GM13977 (cell line): ENCODE measurements at places on chromosomes 16 and 17.

DNA sequence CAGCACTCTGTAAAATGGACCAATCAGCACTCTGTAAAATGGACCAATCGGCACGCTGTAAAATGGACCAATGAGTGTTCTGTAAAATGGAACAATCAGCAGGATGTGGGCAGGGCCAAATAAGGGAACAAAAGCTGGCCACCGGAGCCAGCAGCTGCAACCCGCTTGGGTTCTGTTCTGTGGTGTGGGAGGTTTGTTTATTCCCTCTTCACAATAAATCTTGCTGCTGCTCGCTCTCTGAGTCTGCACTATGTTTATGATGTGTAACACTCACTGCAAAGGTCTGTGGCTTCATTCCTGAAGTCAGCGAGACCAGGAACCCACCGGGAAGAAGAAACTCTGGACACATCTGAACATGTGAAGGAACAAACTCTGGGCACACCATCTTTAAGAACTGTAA lies 20.5 kb downstream of the TMEM100 start:
- no peak for DNase-seq

DNA sequence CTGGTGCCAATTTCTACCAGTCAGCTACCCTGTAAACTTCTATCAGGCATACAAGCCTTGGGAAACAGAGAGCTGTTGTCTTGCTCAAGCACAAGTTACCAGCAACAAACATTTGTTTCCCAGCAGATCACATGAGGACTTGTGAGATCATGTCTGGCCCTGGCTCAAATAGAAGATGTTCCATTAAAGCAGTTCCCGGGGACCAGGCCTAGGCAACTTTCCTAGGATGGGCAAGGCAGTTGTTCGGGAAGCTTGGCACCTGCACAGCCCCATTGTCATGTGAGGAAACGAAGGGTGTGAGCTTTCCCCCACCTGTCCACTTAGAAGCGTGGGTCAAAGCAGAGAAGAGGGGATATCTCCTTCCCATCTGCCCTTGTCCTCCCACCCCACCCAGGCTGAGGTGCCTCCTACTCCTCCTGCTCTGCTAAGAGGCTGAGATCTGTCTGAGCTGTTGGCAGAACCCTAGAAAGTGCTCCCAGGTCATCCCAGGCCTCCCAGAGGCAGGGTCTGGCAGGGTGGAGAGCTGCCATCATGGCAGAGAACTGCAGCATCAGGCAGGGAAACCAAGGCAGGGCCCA lies 11.2 kb upstream of the SLC47A2 start:
- DNase-seq, result no peak

DNA sequence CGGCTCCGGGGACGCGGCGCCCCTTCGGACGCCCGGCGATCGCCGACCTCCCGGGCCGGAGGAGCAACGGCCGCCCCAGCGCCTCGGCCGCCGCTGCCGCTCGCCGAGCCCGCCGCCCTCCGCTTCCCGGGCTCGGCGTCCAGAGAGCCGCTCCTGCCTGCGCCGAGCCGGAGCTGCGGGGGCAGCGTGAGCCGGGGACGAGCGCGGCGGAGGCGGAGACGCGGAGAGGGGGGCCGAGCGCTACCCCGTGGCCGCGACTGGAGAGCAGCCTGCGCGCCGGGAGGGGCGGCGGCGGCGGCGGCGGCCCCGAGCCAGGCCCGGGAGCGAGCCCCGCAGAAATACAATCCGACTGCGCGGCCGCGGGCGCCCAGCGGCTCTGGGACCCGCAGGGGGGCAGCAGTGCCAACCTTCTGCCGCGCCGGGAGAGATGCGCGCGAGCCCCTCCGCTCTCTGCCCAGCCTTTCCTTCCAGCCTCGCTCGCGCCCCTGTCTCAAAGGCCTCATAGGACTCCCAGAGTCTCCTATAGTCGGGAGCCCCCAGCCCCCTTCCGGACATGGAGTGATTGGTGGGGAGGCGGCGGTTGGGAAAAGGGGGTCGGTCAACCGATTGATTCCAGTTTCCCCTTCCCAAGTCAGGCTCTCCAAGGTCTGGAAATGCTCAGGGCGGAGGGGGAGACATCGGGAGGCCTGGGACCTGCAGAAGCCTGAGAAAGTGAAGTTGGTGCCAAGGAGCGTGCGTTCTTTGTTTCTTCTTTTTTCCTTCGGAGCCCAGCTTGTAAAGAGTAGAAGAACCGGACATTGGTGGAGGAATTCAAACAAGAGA lies 1.0 kb upstream of the SDK2 start:
- peak; percentile 52 for DNase-seq

GRCh38 chr17:77786740-77787505 lies 171.6 kb upstream of the TNRC6C start:
- no peak for DNase-seq

- no peak for DNase-seq
Measured at GRCh38 chr17:29732613-29733012, 109.9 kb upstream of the CORO6 start.

- no peak for DNase-seq
Measured at GRCh38 chr17:81561494-81561885, 9.3 kb upstream of the FAAP100 start.

DNA sequence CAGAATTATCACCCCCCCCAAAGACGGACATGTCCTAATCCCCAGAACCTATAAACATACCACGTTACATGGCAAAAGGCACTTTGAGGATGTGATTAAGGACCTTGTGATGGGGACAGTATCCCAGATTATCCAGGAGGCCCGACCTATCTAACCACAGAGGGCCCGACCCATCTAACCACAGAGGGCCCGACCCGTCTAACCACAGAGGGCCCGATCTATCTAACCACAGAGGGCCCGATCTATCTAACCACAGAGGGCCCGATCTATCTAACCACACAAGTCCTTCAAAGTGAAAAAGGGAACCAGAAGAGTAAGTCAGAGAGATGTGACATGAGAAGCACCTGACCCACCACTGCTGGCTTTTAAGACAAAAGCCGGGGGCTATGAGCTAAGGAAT lies 56.8 kb downstream of the ANKFY1 start:
- no peak for DNase-seq

DNA sequence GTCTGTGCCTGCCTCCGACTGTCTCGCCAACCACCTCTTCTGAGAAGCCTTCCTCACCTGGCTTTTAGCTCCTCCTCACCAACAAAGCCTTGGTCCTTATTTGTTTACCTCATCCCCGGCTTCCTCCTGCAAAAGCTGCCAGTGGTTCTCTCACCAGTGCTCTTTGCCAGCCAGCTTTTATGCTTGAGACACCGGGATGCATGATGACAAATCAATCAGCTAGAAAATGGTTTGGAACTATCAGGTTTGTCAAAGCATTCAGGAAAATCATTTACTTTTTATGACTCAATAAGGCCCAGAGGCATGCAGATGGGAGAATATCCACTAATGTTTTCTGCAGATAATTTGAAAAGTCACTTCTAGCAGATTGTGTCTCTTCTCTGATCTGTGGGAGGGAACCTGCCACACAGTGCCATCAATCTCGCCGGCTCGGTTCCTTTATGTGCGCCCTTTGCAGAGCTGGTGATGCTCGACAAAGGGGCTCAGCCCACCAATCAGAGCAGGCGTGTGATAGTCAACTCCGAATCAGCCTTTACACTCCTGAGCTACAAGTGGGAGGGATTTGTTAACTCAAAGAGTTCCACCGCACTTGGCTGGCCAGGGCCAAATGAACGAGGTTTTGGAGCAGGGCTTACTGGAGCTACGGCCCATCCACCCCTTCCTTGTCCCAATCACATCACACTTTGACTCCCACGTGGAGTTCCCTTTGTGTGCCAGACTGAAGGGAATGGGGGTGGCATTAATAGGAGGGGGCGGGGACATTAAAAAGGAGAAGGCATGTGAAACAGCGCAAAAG lies 85.8 kb downstream of the MRC2 start:
- no peak for DNase-seq
